ENCODE measurements at places on chromosomes 3 and 15. TPM values are rescaled to one million over a fixed set of nuclear protein-coding genes. Genes with fewer than 3 reads are reported as not detected.

DNA sequence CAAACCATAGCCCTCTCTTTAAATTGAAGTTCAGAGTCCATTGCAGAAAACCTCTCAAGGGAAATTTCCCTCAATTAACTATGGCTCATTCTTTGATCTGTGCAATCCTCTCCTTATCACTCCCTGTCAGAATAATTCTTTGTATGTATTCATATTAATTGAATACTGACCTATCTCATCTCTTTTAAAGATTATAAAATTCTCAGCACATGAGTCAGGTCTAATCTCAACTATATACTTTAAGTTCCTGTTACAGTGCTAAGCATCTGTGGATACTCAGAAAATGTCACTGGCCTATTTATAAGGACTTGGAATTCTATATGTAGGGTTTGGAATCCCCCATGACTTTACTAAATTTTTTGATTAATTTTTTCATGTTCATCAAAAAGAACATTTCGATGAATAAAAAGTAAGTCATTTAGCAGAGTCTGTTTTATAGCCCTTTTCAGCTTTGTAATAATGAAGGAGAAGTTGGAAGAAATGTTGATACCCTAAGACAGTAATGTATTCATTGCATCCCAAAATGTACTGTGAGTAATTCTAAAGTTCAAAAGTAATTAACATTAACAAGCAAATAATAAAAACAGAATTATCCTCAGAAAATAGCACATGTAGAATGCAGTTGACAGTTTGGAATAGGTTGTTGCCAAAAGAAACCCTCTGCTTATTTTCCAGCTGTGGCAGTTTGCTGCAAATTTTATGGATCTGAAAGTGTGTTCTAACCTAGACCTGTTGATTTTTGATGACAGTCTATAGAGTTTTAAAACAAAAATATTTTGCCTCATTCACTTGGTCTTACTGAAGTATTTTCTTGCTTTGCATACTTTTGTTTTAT, 503.4 kb upstream of the CBLB start:
- no peak for DNase-seq

Gene PLSCR5
- not detected for total RNA-seq

Gene RAB27A
- total RNA-seq, result 18.6 TPM

Gene TRH
- total RNA-seq, result not detected

- DNase-seq, result no peak
Observed at GRCh38 chr3:100902572-100902971, 90.6 kb downstream of the ABI3BP start.
